Activated CD4-positive, alpha-beta T cell treated with anti-CD3 and anti-CD28 coated beads for 48 hours (primary cell): ENCODE measurements at places on chromosomes 2 and 18.

DNA sequence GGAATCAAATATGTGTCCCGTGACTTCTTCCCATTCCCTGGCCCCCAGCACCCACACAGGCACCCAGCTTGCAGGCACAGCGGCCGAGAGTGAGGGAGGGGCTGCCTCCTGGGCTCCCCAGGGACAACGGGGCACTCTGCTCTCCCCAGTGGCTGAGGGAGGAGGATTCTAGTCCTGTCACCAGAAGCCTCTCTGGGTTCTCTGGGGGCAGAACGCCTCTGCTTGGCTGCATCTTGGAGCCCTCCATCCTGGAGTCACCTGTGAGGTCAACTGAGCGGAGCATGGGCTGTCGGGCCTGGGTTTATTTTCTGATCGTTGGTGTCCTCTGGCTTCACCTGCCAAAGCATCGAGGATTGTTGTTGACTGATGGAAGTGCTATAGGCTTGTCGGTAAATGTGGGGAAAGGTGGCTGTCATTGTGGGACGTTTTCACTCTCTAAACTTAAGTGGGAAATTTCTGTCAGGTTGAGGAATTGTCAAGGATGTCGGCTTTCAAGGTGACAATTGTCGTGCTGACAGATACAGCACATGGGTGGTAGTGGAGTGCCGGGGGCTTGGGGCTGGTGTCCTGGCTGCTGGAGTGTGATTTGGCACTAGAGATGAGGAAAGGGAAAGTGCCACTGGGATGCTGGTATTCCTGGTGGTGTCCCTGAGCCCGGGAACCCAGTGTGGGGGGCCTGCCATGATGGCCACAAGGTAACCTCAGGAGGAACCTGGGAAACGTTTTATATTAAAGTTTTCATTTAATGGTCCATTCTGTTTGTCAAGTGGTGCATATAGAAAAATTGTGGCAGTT is 13.6 kb downstream of the SH3RF3 start:
- DNase-seq = no peak

DNA sequence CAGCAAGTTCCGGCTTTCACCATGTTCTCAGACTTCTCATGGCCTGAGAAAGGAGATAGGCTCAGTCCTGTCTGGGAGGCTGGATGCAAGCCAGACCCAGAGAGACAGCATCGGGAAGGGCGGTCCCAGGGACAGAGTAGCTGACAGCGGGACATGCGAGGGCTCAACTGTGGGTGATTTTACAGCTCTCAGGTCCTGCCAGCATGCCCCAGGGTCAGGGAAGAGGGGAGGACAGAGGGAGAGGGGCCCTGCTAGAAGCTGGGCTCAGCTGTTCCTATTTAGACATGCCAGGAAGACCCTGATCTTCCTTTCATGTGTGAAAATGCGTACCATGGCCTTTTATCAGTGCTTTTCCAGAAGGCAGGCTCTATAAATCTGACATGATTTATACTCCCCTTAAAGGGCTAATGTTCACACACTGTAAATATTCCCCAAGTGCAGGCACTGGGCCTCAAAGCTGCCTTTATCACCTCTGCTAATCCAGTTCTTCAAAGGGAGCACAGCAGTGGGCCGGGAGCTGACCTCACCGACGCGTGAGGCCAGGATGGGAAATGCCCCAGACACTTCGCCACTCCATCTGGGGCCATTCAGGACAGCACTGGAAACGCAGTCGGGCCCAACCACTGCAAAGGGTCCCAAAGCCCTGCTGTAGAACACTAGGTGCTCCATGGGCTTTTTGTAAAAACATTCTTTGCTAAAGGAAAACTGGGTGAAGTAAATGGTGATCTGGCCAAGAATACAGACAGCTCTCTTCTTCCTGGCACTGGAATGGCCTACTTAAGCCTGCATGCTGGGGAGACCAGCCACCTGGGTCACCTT is 96.1 kb upstream of the LMAN1 start:
- DNase-seq = no peak

- no peak for DNase-seq
Observed at GRCh38 chr2:197677483-197677882, 2.1 kb upstream of the RFTN2 start.

DNA sequence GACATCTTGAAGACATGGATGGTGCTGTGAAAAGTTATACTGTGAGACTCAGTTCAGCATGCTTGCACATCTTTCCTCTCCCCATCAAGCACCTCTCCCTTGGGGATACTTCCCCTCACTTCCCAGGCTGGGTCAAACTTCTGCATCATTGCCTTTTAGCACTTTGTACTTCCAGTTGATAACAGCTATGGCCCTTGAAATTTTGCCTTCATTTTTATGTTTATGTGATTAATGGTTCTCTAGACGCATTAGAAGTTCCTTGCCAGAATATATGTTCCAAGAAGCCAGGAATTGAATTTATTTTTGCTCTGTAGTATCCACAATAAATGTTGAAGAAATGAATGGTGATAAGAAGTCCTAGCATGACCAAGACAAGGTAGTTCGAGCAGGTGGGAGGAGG is 120.9 kb upstream of the ST6GAL2 start:
- no peak for DNase-seq

GRCh38 chr2:153163055-153163454 is 315.5 kb downstream of the RPRM start:
- DNase-seq = no peak

GRCh38 chr2:84459944-84460429 is 907 bp upstream of the SUCLG1 start:
- no peak for DNase-seq
